ENCODE measurements at places on chromosomes 3 and 15.

- DNase-seq, result no peak
These were observed 25.4 kb downstream of the TMEM44 start for GRCh38 chr3:194607592-194608389.

- DNase-seq, result no peak
These were observed 14.5 kb upstream of the PLXND1 start for GRCh38 chr3:129620828-129621559.

DNA sequence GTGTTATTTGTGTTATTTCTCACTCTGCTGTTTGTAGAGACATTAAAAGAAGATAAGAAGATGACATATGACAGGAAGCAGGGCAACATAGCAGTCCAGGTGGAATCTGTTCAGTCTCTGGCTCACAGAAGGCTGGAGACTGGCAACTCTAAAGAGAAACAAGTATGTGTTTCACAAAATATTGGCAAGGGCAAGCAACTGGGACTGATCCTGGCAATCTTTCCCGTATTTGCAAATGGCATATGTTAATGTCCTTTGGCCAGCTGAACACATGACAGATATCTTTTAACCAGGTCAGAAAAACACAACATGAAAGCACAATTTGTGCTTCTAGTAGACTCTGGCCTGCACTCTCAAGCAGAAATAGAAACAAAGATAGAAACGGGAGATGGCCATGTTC, 1354.1 kb upstream of the EPHA6 start:
- DNase-seq, result no peak

DNA sequence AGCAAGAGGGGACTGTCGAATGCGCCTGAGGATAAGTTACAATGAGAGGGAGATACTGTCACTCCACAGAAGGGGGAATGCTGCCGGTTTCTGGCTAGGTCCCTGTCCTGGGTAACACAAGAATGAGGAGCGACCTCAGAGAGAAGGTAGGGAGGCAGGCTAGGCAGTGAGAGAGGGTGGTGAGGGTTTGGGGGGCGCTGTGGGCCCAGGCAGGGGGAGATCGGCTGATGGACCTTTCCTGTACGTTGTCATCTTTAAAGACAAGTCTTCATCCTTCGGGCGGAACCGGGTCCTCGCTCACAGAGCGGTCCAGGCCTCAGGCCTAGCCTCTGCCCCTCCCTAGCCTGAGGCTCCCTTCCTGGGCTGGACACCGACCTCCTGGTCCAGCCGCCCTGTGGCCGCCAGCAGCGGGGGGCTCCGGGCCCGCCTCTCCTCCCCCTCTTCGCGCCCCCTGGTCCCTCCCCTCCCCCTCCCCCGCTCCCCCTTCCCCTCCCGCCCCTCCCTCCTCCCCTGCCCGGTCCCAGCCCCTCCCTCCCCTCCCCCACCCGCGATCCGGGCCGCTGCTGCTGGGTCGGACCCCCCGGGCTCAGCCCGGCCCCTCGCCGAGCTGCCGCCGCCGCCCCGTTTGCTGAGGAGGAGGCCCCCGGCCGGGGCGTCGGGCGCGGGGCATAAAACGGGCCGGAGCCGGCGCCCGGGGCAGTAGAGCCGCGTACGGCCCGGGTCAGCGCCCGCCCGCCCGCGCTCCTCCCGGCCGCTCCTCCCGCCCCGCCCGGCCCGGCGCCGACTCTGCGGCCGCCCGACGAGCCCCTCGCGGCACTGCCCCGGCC, at the start of gene CHRD:
TSS of gene CHRD (plus strand) at position 697 of the 827 bp plus-strand sequence. CDS start 265 bp downstream, outside the sequence.
- DNase-seq, result no peak

- no peak for DNase-seq
These were observed 162.4 kb upstream of the GALNT15 start for GRCh38 chr3:16012086-16012485.

- DNase-seq, result no peak
These were observed 224.8 kb upstream of the IL12A start for GRCh38 chr3:159763602-159764489.

DNA sequence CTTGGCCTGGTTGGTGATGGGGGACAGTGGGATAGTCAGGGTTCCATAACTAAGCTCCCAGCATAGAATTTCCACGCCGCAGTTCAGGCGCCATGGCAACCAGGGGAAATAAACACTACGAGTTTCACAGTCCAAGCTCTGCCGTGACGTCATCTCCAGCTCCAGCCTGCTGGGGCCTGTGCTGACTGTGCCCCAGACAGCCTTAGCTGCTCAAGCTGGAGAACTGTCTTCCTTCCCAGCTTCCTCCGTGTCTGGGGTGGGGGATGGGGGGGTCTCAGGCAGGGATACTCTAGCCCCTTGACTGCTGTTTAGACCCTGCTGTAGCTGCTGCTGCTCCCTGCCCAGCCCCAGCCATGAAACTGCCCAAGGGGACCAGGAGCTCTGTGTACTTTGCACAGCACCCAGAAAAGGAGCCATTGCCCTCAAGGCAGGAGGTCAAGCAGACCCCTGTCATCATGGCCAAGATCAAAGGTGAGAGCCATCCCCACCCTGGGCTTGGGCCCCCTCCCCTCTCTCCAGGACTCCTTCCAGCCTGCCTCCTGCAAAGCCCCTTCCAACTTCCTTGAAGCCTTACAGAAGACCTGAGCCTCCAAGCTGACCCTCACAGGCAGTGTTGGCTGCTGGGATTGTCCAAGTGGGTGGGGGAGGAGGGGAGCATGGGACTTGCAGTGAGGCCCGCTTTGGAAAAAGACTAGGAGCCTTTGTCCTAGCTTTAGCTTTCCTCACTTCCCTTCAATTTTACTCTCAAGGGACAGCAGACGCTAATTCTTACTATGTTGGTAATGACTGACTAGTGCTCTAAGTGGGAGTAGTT, 11.4 kb upstream of the CSPG4 start:
- no peak for DNase-seq

GRCh38 chr15:37764733-37765191, 169.7 kb upstream of the TMCO5A start:
- DNase-seq, result no peak

GRCh38 chr3:88031642-88032077, 27.1 kb downstream of the CGGBP1 start:
- no peak for DNase-seq

GRCh38 chr3:49912881-49913281, 9.2 kb upstream of the MST1R start:
- DNase-seq, result no peak

DNA sequence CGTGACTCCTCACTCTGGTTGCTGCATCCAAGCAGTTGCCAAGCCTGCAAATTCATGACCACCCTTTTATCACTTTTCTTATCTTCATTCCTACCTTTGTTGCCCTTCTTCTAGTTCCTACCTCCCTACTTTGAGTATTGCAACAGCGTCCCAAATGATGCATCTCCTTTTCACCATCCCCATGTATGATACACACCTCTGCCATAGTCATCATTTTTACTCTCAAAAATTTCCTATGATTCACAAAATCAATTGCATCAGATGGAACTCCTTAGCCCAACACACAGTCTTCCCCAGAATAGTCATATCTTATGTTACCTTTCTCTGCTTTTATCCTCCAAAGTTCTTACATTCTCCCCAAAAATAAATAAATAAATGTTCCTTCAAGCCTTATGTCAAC, 262.6 kb downstream of the TBL1XR1 start:
- DNase-seq, result no peak

DNA sequence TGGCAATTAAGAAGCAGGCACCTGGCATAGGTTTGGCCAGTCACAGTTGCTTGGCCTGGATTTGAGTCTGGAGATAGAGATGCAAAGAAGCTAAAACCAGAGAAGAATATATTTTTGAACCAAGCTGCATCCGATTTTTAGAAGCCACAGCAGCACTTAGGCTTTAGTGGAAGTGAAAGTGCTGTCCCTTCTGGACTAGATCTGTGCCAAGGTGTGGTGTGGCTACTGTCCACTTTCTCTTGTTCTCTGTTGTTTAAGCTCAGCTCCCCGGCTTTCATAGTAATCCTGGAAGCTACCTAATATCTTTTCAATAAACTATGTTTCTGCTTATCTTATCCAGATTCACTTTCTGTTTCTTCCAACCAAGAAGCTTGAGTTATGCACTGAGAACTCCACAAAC, 183.4 kb upstream of the THRB start:
- no peak for DNase-seq

GRCh38 chr3:190059242-190059590, 61.5 kb downstream of the P3H2 start:
- no peak for DNase-seq
